ENCODE measurements at places on chromosomes 3 and 15. TPM values are rescaled to one million over a fixed set of nuclear protein-coding genes. Genes with fewer than 3 reads are reported as not detected.

RHOV gene
- not detected for total RNA-seq

GRCh38 chr3:32018757-32019564, 37.4 kb downstream of the ZNF860 start:
- peak; percentile 69 for DNase-seq

GRCh38 chr3:157074981-157075380, 85.0 kb downstream of the CCNL1 start:
- DNase-seq = no peak

GRCh38 chr3:49248840-49249227, 28.2 kb downstream of the C3orf62 start:
- DNase-seq = peak; percentile 48

DNA sequence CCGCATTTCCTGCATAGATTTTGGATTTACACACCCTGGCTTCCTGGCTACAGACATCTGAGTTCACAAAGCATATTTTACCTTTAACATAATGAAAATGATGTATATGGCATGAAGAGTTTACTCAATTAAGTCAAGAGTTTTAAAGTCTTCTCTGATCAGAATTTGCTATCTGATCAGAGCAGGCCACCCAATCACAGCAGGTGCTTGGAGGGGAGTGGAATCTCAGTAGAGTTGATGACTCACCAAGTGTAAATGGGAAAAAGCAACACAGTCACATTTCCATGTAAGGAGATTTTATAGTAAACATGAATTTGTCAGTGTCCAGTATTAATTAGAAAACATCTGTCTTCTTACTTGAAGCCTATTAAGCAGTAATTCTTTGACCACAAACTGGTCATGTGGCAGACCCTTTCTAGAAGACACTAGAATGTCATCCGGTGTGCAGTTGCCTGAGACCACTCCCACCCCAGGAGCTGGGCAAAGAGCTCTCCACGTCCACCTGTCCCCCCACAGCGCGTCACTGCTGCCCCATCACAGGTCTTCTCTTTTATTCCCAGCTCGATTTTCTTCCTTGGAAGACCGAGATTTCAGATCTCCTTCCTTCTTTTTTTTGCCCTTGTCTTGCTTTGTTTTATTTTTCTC, 10.8 kb downstream of the MESD start:
- DNase-seq = peak; percentile 79

- DNase-seq = no peak
Observed at GRCh38 chr3:190491533-190492054, 22.3 kb upstream of the IL1RAP start.

SPATA12 gene
- total RNA-seq = not detected

GRCh38 chr3:189567322-189567721, 63.9 kb upstream of the TP63 start:
- no peak for DNase-seq

GRCh38 chr3:177679568-177680471, 482.5 kb upstream of the TBL1XR1 start:
- peak; percentile 51 for DNase-seq

GABRA5 gene
- total RNA-seq = not detected

DNA sequence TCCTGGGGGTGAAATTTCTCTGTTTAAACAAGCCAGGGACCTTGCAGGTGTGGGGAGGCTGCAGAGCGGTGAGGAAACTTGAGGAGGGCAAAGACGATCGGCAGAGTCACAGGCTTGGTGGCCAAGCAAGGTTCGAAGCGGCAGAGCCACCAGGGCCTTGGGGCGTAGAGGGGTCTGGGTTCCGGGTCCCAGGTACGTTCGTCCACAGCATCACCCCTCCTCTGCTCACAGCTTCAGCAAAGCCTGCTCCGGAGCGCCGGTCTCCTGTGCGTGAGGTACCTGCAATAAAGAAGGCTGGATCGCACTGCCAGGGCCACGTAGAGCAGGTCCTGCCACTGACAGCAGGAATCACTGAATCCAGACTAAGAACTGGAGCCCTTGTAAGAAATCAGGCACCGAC, 66.8 kb upstream of the PCSK6 start:
- no peak for DNase-seq

GRCh38 chr15:51414256-51414860, 72.9 kb downstream of the GLDN start:
- no peak for DNase-seq

DNA sequence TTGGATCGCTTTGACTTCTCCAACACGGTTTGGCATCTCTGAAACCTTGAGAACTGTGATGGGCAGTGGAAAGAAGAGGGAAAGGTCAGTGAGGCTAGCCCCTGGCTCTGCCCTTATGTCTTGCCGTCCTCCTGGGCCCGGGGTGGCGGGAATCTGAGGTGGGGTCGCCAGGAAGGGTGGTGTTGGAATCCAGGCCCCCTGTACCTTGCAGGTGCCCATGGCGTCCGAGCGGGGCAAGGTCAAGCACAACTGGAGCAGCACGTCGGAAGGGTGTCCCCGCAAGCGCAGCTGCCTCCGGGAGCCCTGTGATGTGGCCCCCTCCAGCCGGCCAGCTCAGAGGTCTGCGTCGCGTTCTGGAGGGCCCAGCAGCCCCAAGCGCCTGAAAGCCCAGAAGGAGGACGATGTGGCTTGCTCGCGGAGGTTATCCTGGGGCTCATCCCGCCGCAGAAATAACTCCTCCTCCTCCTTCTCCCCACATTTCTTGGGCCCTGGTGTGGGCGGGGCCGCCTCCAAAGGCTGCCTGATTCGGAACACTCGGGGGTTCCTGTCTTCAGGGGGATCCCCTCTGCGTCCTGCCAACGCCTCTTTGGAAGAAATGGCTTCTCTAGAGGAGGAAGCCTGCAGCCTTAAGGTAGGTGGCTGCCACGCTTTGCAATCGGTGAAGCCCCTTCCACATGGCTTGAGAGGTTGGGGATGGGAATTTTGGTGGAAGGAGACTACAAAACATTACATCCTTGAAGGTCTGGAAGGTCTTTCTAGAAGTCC, 907 bp downstream of the TATDN2 start:
- DNase-seq = peak; percentile 23

DNA sequence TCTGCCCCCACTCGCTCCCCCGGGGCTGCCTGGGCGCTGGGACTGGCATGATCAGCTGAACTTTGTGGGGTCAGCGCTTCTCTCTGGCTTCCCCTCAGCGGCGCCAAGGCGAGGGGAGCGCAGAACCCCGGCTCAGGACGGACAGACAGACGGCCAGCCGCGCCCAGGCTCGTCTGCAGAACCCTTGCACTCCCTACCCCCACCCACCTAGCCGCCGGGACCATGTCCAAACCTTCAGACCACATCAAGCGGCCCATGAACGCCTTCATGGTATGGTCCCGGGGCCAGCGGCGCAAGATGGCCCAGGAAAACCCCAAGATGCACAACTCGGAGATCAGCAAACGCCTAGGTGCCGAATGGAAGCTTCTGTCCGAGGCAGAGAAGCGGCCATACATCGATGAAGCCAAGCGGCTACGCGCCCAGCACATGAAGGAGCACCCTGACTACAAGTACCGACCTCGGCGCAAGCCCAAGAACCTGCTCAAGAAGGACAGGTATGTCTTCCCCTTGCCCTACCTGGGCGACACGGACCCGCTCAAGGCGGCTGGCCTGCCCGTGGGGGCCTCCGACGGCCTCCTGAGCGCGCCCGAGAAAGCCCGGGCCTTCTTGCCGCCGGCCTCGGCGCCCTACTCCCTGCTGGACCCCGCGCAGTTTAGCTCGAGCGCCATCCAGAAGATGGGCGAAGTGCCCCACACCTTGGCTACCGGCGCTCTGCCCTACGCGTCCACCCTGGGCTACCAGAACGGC, 621 bp downstream of the SOX14 start:
- DNase-seq = no peak

- no peak for DNase-seq
Observed at GRCh38 chr15:38164061-38164460, 88.6 kb upstream of the SPRED1 start.

DNA sequence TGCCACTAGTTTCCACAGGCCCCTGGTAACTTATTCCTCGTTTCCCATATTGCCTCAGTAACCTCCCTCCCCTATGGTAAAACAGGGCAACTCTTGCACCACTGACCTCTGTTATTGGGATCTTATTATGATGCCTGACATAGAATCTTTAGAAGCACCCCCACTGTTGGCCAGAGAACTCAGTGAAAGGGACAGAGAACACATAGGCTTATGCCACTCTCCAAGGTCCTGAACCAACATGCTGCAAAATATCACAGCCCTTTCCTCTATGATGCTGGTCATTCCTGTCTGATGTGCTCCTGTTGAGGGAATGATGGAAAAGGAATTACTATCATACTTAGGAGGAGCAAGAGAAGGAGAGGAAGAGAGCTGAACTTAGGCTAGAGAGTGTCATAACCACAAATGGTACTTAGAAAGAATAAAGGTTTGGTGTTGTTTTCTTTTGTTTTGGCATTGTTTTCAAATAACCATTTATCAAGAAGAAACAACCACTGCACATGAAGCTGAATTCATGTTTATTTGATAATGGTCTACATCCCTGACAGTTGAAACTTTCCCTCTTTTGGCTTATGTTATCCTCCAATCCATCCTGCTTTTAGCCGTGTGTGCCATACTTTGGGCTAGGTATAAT, 330.2 kb downstream of the EPHB1 start:
- peak; percentile 35 for DNase-seq

CD276 gene
- 41.4 TPM for total RNA-seq

GRCh38 chr3:32004113-32004765, 22.7 kb downstream of the ZNF860 start:
- no peak for DNase-seq

DNA sequence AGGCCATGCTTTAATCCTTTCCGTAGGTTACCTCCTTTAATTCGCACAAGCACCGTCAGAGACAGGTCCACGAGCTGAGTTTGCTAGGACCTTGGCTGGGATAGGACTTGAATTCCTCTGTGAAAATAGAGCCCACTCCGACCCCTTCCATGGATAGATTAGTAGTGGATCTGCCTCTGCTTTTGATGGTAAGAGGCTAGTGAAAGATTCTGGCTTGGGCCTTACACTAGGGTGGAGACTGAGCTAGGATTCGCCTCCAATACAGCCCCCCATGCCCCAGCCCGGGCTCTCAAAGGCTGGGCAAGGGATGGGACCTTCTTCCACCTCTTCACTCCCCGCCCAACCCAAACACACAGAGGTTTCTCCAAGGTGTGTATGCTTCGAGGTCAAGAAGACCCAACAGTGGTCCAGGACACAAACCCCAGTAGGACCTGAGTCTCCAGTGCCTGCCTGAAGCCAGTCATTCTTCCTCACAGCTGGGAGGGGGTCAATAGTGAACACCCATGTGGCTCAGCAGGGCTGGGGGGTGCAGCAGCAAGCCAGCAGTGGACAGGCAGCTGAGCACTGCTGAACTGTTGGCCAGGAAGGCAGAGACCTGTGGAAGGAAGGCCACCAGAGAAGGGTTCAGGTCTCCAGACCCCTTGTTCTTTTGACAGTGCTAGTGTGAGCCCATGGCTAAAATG, 75.7 kb downstream of the SPSB4 start:
- DNase-seq = no peak

Measured in lung microvascular endothelial cell (primary cell).